Mucosa of gallbladder (tissue), 1 donor: ENCODE measurements at places on chromosomes 3 and 15.

DNA sequence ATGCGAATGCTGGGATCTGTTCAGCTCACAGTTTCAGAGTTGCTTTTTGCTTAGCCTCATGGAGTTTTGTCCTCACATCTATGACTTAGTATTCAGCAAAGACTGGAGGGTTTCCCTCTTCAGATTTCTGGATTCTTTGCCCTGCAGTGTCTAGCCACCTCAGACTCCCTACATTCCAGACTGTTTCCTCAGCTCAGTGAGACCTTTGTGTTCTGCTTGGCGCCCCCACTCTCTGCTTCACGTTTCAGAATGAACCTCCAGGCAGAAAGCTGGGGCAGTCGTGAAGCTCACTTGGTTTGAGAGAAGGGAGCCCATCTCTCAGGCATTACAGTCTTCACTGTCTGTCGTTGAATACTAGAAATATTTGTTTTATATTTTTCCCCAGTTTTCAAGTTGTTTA lies 118.1 kb downstream of the CACNA1D start:
- no peak for DNase-seq

- peak; percentile 63 for DNase-seq
Measured at GRCh38 chr3:14124223-14124614, 451 bp downstream of the CHCHD4 start.

- no peak for DNase-seq
Measured at GRCh38 chr3:154034797-154035330, 86.3 kb upstream of the ARHGEF26 start.

- no peak for DNase-seq
Measured at GRCh38 chr3:122536632-122537001, 21.9 kb upstream of the KPNA1 start.
